Thoracic aorta (tissue), 2 donors: ENCODE measurements at places on chromosomes 5 and 9.

- no peak for DNase-seq
These were observed 37.8 kb downstream of the RALGPS1 start for GRCh38 chr9:126952205-126952977.

GRCh38 chr9:72089451-72090130 lies 29.2 kb upstream of the C9orf57 start:
- no peak for DNase-seq

- DNase-seq, result no peak
These were observed 166.4 kb downstream of the SLF1 start for GRCh38 chr5:94784536-94785505.

GRCh38 chr9:38363589-38363925 lies 28.9 kb upstream of the ALDH1B1 start:
- DNase-seq, result no peak

DNA sequence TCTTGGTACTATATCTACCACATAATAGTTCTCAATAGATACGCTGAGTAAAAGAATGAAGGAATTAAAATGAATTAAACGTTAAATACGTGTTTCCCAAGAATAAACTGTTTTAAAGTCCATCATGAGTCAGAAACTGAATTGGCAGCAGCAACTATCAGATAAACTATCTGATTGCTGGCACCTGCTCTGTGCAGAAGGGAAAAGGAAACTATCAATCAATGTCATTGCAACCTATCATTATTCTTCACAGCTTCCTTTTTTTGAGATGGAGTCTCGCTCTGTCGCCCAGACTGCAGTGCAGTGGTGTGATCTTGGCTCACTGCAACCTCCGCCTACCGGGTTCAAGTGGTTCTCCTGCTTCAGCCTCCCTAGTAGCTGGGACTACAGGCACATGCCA lies 8.8 kb upstream of the WDR36 start:
- no peak for DNase-seq

DNA sequence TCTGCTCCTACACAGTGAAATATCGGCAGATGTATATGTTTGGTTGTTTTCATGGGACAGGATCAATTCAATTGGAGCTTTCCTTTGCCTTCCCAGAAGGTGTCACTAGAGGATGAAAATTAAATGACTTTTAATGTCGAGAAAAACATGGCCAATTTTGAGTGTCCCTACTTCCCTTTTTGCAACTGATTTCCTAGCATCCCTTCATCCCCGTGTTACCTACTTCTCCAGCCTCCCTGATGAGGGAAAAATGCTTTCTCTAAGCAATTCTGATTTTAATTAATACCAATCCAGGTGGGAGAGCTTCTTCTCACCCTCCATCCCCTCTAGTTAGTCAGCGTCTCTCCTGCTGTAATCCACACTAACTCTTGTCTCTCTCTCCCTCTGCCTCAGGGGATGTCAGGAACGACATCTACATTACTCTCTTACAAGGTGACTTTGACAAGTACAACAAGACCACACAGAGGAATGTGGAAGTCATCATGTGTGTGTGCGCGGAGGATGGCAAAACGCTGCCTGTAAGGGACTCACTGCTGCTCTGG lies 64.9 kb downstream of the DOCK2 start:
- DNase-seq, result no peak

GRCh38 chr5:99019812-99020697 lies 91.2 kb upstream of the CHD1 start:
- DNase-seq, result no peak

DNA sequence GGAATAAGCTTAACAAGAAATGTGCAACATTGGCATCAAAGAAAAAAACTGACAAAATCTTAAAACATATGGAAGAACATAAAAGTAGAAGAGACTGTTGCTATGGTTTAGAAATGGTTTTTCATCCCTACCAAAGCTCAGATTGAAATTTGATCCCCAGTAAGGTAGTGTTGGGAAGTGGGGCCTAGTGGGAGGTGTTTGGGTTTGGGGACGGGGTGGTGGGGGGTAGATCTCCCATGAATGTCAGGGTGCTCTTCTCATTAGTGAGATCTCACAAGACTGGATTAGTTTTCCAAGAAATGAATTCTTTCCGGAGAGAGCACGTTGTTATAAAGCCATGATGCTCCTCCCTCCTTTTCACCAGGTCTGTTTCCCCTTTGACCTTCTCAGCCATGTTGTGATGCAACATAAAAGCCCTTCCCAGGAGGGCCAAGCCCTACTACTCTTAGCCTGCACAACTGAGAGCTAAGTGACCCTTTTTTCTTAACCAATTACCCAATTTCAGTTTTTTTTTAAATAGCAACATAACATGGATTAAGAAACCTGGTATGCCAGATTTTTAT lies 10.6 kb downstream of the TMEM167A start:
- no peak for DNase-seq

DNA sequence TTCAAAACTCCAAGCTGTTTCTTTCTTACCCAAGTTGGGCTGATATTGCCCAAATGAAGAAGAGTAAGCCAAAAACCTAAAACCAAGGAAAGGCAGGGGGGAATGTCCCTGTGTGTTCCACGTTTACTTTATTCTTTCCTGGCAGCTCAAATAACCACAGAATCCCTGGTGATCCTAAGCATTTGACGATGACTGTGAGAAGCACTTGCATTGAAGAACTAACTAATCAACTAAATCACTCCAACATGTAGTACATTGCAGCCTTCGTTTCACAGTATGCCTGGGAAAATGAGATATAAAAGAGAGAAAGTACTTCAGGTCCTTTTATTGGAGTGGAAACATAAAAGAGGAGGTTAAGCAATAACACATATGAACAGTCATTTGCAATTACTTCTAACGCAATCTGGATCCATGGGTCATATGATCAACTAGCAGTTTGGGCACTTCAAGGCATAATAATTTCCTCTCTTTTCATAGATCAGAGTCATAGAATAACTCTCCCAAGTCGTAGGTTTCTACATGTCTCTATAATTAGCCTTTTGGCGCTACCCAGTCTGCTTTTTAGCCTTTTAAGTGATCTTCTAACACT lies 338.4 kb downstream of the TMEM167A start:
- DNase-seq, result no peak

DNA sequence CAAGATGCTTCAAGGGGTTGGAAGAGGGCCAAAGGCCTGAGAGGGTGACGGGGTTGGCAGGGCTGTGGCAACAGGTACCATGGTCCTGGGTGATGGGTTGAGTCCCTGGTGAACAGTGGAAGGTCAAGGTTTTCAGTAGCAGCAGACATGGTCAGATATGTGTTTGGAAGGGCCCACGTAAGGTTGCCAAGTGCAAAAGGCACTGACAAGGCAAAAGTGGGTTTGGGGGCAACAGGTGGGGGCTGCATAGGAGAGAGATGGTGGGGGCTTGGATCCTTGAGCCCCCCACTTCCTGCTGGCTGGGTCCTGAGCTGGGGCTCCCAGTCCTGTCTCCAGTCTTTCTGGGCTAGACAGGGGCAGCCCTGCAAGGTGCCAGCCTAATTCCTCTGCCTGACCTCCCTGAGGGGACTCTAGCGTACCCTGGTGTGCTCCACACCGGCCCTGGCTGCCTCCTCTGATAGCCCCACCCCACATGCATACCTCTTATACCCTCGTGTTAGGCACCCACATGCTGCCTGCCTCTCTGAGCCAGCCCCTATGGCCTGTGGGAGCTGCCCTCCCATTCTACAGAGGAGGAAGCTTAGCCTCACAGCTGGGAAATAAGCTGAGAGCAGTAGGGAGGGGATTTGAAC lies 20.9 kb upstream of the NSD1 start:
- no peak for DNase-seq

GRCh38 chr5:94473936-94474335 lies 144.5 kb downstream of the KIAA0825 start:
- no peak for DNase-seq

DNA sequence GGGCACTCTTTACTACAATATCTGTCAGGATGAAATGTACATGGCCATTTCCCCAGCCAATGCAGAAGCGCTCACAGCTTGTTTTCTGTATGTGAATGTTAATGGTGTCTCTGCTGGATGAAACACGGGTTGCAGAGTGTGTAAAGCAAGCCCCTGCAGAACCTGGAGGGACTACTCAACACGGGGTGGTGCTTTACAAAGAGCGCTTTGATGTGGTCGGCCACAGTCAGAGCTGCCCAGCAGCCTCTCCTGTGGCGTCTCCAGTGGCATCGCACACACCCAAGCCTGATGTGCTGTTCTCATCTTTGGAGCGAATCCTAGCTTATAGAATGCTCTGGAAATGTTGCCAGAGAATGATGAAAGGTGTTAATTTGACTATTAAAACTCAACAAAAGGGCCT lies 162.7 kb upstream of the NFIL3 start:
- no peak for DNase-seq

- DNase-seq, result no peak
These were observed 7.9 kb upstream of the RNF145 start for GRCh38 chr5:159217236-159217635.

- DNase-seq, result no peak
These were observed 392.0 kb upstream of the KCNN2 start for GRCh38 chr5:113969901-113970300.

DNA sequence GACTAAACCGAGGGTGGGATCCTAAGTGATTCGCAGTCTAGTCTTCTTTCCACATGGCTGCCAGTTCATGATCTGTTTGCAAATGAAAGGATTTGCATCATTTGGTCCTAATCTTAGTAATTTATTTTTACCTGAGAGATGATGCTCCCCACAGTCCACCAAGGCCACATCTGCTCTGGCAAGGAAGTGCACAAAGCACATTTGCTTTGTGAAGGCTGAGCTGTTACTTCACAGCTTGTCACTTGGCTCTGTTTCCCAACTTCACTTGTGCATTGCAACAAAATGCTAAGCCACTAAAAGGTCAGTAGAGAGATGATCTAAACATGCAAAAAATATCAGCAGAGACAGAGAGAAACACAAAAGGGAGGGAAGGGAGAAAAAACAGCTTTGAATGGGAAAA lies 128.5 kb upstream of the VLDLR start:
- no peak for DNase-seq

DNA sequence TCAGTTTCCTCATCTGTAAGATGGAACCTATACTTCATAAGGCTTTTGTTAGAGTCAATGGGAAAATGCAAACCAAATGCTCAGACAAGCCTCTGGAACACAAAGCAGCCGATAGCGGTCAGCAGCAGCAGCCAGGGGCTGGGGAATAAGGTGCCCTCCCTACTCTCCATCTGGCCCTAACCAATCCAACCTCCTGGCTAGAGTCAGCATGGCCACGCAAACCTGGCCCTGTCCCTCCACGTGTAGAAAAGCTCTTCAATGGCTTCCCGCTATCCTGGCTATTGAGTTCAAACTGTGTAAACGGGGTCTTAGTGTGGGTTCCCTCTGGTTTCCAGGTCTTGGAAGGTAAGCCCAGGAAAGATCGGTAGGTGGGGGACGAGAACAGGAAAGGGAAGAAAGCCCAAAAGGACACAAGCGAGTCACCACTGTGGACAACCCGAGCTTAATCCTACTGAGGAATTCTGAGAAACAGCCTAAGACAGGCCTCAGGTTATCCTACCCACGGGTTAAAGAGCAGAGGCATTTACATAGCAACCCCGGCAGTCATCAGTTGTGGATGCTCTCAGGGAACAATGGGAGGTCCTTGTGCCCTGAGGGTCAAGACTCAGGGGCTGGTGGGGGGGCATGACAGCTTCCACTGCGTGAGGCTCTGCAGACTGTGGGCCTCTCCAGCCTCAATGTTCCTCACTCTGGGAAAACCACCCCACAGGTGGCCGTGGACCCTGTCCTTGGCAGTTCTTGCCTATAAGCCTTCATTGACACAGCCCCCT lies 30.9 kb downstream of the FABP6 start:
- DNase-seq, result no peak

GRCh38 chr9:134423166-134423565 lies 96.9 kb downstream of the RXRA start:
- DNase-seq, result no peak
